Hepatocyte (in vitro differentiated cells): ENCODE measurements at places on chromosomes 13 and 19. TPM values are rescaled to one million over a fixed set of nuclear protein-coding genes. Genes with fewer than 3 reads are reported as not detected.

Gene TEX26
- polyA plus RNA-seq: 1.0 and 1.1 TPM in 2 replicates

Gene WDR88
- polyA plus RNA-seq: 0.11 and 0.61 TPM in 2 replicates

Gene ZNF69
- polyA plus RNA-seq: 13.7 and 13.8 TPM in 2 replicates

Gene OLFM4
- 4.5 and 11.1 TPM in 2 replicates for polyA plus RNA-seq

Gene NAPA
- 192 and 229 TPM in 2 replicates for polyA plus RNA-seq

Gene ZNF154
- polyA plus RNA-seq: 3.5 and 5.6 TPM in 2 replicates

Gene ZNF506
- polyA plus RNA-seq: 9.9 and 16.4 TPM in 2 replicates

Gene SMIM44
- polyA plus RNA-seq: not detected in 2 replicates

Gene CDX2
- 52.4 and 60.6 TPM in 2 replicates for polyA plus RNA-seq

Gene PTH2
- not detected in 2 replicates for polyA plus RNA-seq
